ENCODE measurements at places on chromosomes 3 and 15.

GRCh38 chr3:42012383-42012934 lies 50.6 kb upstream of the ULK4 start:
- peak; percentile 74 for DNase-seq

DNA sequence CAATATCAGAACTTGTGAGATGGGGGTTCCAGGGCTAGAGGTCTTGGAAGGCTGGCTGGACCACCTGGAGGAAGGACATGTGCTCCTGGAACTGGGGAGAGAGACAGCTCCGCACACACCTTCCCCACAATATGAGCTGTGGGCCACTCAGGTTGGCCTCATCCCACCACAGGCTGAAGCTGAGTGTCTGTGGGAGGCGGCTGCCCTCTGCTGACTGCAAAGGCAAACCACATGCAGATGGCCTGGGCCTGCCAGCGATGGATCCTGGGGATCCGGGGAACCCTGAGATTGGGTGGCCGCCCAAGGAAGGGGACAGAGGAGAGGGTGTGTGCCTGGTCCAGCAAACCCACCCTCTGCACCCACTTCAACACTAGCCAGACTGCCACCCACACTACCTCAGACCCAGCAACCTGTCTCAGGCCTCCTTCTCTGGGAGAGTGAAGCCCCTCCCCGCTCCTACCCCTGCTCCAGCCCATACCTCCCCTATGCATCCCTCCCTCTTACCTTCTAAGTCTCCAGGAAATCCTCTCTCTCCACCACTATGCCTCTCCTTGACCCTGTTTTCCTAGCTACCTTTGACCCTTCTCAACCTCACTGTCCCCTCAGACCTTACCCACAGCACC lies 44.8 kb downstream of the CYP11A1 start:
- DNase-seq: peak; percentile 39

- DNase-seq: no peak
Observed at GRCh38 chr3:15958692-15959433, 161.1 kb upstream of the ANKRD28 start.

GRCh38 chr3:110897046-110897445 lies 174.6 kb upstream of the NECTIN3 start:
- DNase-seq: no peak

DNA sequence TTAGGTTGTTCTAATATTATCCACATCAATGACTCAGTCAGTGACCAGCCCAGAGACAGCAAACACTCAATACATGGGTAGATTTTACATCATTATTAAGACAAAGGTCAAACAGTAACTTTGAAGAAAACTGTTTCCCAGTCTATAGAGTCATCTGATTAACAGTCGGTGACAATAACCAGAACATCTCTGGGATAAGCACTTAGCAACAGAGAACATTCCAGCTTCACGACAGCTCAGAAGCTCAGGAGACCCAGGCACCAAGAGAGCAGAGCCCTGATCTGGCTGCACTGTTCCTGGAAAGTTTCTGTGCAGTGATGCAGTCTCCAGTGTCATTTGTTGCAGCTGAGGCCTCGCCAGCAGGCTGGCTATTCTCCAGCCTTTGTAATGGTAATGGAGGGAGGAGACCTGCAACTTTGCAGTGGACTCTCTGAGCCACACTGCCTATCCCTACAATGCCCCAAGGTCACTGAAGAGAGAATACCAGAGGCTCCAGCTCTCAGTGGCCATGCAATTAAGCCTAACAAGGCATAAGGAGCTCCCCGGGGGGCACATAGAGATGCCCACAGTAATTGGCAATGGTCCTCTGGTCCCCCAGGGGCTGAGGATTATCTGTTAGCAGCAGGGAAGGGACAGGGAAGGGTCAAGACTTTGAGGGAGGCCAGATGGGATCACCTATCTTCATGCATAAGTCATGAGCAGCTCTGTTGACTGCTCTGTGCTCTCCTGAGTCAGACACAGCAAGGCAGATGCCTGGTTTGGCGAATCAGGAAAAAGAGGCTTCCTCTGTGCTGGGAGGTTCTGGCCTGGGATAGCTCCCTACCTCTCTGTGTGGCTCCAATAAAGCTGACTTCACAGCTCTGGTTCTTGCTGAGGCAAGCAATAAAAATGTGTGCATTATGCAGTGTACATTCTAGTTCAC lies 163.6 kb downstream of the CTNNB1 start:
- DNase-seq: no peak

GRCh38 chr3:81300324-81300927 lies 461.0 kb downstream of the GBE1 start:
- no peak for DNase-seq

GRCh38 chr3:72065236-72065635 lies 280.3 kb upstream of the PROK2 start:
- DNase-seq: no peak

DNA sequence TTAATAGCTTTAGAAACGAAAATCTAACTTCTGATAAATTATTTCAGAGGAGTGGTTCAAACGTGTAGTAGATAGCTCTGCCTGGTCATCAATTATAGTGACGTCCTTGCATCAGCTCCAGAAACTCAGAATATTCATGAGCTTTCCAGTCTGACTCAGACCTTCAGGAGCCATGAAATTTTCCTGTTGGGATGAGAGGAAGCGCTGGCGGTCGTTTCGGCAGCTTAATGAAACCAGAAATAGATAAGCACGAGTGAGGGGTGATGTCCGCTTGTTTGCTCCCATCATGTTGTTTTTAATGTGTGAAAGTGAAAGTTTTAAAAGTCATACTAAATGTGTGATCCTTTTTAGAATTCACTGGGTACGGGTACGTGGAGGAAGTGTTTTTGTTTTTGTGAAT lies 141.1 kb downstream of the PGPEP1L start:
- DNase-seq: peak; percentile 89

GRCh38 chr3:176631165-176631564 lies 566.1 kb downstream of the TBL1XR1 start:
- no peak for DNase-seq

DNA sequence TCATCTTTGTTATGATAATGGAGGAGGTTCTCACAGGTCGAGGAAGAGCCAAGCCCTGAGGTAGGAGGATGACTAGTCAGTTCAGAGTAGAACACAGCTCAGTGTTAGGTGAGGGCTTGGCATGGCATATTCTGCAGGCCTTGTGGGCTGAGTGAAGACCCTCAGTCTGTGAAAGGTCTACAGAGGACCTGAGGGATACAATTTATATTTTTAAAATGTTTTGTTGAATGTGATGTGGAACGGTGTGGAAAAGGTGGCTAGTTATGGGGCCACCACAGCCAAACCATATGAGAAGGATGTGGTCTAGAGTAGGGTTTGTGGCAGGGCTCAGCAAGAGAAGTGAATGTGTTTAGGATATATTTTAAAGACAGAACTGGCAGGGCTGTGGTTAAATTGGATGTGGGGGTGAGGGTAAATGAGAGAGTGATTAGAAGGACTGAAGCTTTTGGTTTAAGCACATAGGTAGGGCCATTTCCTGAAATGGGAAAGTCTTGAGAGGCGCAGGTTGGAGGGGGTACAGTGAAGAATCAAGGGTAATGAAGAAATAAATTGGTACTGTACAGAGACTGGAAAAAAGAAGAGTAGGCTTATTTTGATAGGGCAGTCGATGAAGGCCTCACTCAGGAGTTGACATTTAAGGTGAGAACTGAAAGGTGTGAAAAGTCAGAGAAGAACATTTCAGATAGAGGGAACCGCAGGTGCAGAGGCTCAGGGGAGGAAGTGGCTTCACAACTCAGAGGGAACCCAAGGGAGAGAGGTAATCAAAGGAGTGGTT lies 60.5 kb downstream of the SPTSSB start:
- no peak for DNase-seq

All from NCI-H526 (cell line).